Activated CD4-positive, alpha-beta T cell treated with anti-CD3 and anti-CD28 coated beads for 4 hours (primary cell): ENCODE measurements at places on chromosomes 7 and 10.

DNA sequence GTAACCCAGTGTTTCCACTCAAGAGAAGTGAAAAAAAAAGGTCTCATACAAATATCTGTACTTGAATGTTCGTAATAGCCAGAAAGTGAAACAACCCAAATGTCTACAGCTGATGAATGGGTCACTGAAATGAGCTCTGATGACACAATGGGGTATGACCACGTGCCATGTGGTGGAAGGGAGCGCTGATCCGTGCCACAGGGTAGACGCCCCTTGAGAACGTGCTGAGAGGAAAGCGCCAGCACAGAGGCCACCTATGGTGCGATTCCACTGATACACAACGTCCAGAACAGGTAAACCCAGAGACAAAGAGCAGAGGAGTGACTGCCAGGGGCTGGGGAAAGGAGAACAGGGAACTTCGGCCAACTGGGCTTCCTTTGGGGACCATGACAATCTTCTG lies 50.3 kb downstream of the MAD1L1 start:
- DNase-seq = no peak

- no peak for DNase-seq
Measured at GRCh38 chr7:84746353-84746752, 440.5 kb downstream of the SEMA3D start.

DNA sequence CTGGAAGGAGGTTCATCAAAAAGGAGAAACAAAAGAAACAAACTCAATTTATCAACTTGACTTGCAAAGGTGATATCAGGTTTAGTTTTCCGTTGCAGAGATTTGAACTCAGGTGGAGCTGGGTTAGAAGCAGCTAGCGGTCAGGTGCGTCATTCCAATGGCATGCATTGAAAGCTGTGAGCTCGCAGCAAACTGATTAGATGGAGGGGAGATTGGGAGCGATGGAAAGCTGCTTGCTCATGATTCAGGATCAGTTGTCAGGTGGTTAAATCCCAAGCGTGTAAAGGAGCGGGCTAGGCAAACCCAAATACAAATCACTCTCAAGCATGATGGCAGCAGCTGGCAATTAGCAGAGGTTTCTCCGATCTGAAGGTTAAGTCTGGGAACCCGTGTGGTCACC lies 49.3 kb upstream of the AFAP1L2 start:
- no peak for DNase-seq

DNA sequence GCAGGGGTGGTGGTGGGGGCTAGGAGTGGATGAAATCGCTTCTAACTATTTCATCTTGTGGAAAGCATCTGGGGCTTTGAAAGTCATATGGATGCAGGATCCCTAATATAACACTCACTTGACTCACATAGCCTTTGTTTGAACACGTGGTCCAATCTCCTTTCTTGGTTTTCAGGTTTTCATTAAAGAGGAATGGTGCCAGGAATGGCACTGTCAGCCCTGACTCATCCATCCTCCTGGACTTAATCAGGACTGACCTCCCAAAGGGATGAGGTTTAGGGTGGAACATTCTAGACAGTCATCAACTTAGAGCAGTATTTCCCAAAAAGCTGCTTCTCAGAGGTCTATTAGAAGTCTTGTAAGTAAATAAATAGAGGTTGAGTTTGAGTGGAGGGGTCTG lies 162.0 kb upstream of the PLXNA4 start:
- DNase-seq = no peak

DNA sequence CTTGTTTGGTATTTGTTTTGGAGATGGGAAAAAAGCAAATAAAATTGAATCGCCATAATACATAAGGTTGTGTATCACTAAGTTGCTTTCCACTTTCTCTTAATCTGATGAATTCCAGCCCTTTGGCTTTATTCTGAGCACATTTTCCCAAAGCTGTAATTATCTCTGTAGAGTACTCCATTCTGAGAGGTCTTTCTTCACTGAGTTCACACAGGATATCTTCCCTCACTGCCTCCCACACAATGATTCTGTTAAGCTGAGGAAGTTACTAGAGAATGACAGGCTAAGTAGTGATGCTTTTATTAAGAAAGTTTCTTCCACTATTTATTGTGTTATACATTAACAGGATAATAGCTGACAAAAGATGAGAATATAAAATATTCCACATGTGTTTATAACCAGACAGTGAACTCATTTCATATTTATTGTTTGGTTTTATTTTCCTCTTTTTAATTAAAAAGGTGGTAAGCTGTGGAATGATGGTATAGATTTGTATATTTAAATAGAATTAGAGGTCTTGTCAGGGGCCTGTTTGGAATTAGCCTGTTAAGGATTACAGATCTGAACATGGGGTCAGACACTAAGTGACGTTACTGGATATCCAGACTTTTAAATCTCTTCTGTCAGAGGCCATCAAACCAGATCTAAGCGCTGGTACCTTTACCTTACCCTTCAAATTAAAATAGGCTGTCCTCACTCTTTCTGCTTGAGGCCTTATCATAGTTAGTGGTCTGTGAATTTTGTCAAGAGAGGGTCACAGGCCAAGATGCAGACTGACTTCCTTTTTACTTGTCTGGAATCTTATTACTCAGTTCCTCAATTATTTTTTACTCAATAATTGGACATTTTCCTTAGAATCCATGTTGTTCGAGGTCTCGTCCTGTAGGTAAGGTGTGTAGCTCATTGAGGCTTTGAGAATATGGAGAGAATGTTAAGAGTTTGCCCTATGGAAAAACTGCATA lies 8.4 kb downstream of the PLXDC2 start:
- no peak for DNase-seq

DNA sequence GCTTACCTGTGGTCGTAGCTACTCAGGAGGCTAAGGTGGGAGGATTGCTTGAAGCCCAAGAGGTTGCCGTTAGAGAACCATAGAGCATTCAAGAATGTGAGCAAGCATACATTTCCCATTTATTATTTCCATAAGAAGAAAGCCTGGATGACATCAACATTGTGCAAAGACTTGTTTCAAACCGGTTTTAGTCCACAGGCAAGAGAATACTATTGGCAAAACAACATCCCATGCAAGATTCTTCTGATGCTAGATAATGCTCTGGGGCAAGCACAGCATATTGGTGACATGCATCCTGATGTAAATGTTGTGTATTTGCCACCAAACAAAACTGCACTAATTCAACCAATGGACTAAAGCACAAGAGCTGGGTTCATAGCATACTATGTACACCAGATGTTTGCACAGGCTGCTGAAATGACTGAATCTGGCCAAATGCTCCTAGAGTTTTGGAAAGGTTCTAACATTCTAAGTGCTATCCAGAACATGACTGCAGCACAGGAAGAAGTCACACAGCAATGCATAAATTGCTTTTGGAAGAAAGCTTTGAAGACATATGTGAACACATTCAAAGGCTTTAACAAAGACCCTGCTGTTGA lies 42.6 kb downstream of the OTUD1 start:
- DNase-seq = no peak

- no peak for DNase-seq
Measured at GRCh38 chr7:107902381-107902780, 11.4 kb downstream of the DLD start.

GRCh38 chr7:30162622-30163124 lies 27.9 kb downstream of the MTURN start:
- no peak for DNase-seq
